ENCODE measurements at places on chromosomes 1 and 21. TPM values are rescaled to one million over a fixed set of nuclear protein-coding genes. Genes with fewer than 3 reads are reported as not detected.

GRCh38 chr21:17491716-17492414, 21.0 kb upstream of the CXADR start:
- H3K4me3 ChIP-seq, result no peak overlapping the region
- H3K4me1 ChIP-seq, result peaks cover 10% of the 10 kb centered on the region
- no peak for DNase-seq
- no peaks in the 10 kb centered on the region for H3K27me3 ChIP-seq

GRCh38 chr21:27802816-27803475, 836.1 kb upstream of the ADAMTS5 start:
- no peaks in the 10 kb centered on the region for H3K27me3 ChIP-seq
- H3K27ac ChIP-seq, result no peak overlapping the region
- no peak overlapping the region for H3K4me3 ChIP-seq
- no peaks in the 10 kb centered on the region for H3K36me3 ChIP-seq

The MYBPH gene
- not detected for total RNA-seq

The KCNE2 gene
- 0.52 TPM for total RNA-seq

DNA sequence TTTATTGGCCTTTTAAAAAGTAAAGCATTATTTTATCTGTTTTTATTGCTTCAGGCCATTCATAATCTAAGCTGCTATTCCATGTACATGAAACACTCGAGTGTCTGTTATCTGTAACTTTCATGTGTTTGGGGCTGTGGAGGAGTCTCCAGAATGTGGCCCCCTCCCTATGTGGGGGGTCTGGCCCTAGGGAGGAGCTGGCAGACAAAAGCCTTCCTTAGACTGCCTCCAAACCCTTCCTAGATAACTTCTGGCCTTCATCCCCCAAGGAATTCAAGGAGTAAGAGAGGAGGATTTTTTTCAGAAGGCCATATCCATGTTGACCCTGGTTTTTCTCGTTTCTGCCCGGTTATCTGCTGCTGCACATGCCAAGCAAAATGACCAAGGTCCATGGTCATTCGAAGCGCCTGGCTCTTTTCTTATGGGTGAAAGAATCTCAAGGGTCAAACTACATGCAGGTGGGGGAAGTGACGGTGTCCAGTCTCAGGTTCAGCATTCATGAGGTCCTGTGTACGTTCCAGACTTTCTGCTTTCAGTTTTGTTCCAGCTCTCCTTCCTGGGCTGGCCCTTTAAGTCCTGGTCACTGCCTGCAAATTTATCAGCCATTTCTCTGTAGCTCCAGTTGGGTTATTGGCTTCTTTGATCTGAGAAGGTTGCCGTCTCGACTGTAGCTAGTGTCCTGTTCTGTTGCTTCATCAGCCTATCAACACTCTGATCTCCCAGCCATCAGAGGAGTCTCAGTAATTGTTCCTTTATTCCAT, 8.3 kb downstream of the TENT5C start:
- H3K27ac ChIP-seq, result no peak overlapping the region
- peaks cover 12% of the 10 kb centered on the region for H3K4me1 ChIP-seq
- H3K27me3 ChIP-seq, result no peaks in the 10 kb centered on the region
- no peaks in the 10 kb centered on the region for H3K36me3 ChIP-seq
- DNase-seq, result no peak
- H3K4me3 ChIP-seq, result no peak overlapping the region

The GOLT1A gene
- 22.4 TPM for total RNA-seq

DNA sequence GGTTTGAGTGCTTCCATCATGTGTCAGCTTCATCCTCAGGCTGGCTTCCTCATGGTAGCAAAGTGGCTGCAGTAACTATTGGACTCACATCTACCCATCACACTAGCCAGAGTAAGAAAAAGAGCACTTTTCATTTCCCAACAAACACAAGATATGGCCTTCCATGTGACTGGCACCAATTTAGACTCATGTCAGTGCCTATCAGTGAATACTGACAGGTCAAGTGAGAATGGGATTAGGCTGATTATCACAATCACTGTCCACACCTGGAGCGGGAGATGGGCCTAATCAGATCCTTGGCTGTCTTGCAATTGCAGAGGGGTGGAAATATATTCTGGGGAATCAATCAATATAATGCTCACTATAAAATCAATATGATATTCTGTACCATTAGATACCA, 2.9 kb upstream of the RABGAP1L start:
- H3K27ac ChIP-seq, result no peak overlapping the region
- H3K27me3 ChIP-seq, result no peaks in the 10 kb centered on the region
- peaks cover 13% of the 10 kb centered on the region for H3K4me1 ChIP-seq

DNA sequence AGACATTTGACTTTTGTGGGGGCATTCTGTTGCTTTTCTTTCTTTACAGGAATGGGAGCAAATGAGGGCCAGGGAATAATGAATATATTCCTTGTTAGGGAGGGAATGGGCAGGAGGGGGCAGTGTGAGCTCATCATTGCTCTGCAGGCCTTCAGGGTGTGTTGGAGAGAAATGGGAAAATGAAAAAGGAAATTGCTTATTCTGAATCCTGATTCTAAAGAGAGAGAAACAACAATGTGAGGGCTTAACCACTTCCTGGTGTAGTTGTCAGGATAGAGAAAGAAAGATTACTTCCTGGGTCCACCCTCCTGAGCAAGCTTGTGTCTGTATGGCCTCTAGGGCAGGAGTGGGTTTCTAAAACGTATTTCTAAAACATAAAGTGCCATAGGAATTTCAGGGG, 28.3 kb downstream of the VANGL2 start:
- H3K36me3 ChIP-seq, result no peaks in the 10 kb centered on the region
- H3K4me1 ChIP-seq, result peaks cover 18% of the 10 kb centered on the region
- H3K27ac ChIP-seq, result no peak overlapping the region
- H3K4me3 ChIP-seq, result no peak overlapping the region
- H3K27me3 ChIP-seq, result no peaks in the 10 kb centered on the region
- DNase-seq, result no peak

- no peak overlapping the region for H3K27ac ChIP-seq
- no peak overlapping the region for H3K4me3 ChIP-seq
- no peaks in the 10 kb centered on the region for H3K4me1 ChIP-seq
- H3K27me3 ChIP-seq, result no peaks in the 10 kb centered on the region
Observed at GRCh38 chr1:222382171-222382570, 165.7 kb downstream of the HHIPL2 start.

The LINGO4 gene
- 0.29 TPM for total RNA-seq

DNA sequence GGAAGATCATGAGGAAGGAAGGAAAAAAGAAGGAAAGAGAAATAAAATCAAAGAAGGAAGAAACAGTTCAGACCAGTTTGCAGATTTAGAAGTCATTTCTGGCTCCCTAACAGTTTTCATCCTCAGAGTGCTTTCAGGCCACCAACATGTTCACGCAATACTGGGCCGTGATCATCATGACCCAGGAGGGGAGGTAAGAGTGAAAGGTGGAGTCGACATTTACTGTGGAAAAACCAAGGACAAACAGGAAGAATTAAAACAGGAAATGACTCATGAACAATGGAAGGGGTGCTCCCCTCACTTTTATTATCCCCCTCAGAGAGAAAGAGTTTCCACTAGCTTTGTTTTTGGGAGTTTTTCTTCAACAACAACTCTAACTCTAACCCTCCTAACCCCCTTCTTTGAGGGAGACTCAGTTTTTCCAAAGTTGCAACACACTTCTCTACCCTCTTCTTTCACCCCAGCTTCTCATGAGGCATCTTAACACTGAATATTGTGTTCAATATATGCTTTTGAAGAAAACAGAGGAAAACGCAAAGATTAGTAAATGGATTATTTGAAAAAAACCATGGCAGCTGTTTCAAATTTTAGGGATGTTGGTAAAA, 60.4 kb downstream of the VANGL2 start:
- no peaks in the 10 kb centered on the region for H3K36me3 ChIP-seq
- H3K4me1 ChIP-seq, result no peaks in the 10 kb centered on the region
- H3K4me3 ChIP-seq, result no peak overlapping the region

DNA sequence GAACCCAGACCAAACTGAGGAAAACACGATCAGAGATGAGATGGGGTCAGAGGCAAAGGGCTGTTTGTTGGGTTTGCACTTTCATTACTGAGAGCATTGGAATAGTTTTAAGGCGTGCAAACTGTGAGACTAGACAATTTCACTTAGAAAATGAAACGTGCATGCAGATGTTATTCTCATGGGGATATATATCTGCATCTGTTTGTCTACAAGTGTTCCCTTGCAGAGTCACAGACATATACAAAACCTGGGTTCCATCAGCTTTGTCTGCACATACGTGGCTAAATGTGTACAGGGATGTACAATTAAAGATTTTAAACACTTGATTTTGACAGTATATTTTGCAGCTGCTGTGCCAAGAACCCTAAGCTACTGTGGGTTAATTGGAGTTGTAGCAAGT, 355.4 kb downstream of the KIF26B start:
- H3K4me1 ChIP-seq, result no peaks in the 10 kb centered on the region
- no peak overlapping the region for H3K4me3 ChIP-seq
- H3K27me3 ChIP-seq, result no peaks in the 10 kb centered on the region
- no peak for DNase-seq

- H3K27ac ChIP-seq, result no peak overlapping the region
- H3K4me3 ChIP-seq, result no peak overlapping the region
- no peaks in the 10 kb centered on the region for H3K36me3 ChIP-seq
- peaks cover 17% of the 10 kb centered on the region for H3K4me1 ChIP-seq
- DNase-seq, result peak; percentile 73
Observed at GRCh38 chr1:10065344-10065685, 32.6 kb downstream of the UBE4B start.

Measured in upper lobe of right lung (tissue), 1 donor.